ENCODE measurements at places on chromosomes 5 and 9. TPM values are rescaled to one million over a fixed set of nuclear protein-coding genes. Genes with fewer than 3 reads are reported as not detected.

Gene ENTPD2
- total RNA-seq: not detected

Gene DDX41
- total RNA-seq: 72.9 TPM

Gene GNPDA1
- 24.1 TPM for total RNA-seq

Gene ERP44
- 16.5 TPM for total RNA-seq

Gene MYOT
- total RNA-seq: not detected

Gene PSMB7
- total RNA-seq: 58.6 TPM

Gene TNFSF8
- total RNA-seq: 43.2 TPM

Gene AHRR
- total RNA-seq: 2.7 TPM

Gene CNTLN
- 0.15 TPM for total RNA-seq

Gene ANKHD1
- total RNA-seq: 252 TPM

Gene PCDHAC1
- not detected for total RNA-seq

Gene SGCD
- not detected for total RNA-seq

Gene SRP19
- total RNA-seq: 54.4 TPM

Gene TXNDC8
- total RNA-seq: not detected

Gene CAVIN4
- 0.41 TPM for total RNA-seq

Gene SLC9A3
- total RNA-seq: 3.1 TPM

Gene KCNN2
- total RNA-seq: not detected

Gene ADGRV1
- total RNA-seq: 0.09 TPM

Gene CTXN3
- not detected for total RNA-seq

Gene TSSK1B
- total RNA-seq: not detected

Gene APBA1
- 0.83 TPM for total RNA-seq

Gene IFNE
- total RNA-seq: not detected

Gene SAXO1
- total RNA-seq: 0.29 TPM

Measured in CD4-positive, alpha-beta memory T cell (primary cell).